ENCODE measurements at places on chromosomes 13 and 19.
A peak's percentile ranks its signal among the peaks of the same experiment; 100 is the strongest.

GRCh38 chr19:35039881-35040825 lies 1.4 kb upstream of the HPN start:
- ATAC-seq = no peak

DNA sequence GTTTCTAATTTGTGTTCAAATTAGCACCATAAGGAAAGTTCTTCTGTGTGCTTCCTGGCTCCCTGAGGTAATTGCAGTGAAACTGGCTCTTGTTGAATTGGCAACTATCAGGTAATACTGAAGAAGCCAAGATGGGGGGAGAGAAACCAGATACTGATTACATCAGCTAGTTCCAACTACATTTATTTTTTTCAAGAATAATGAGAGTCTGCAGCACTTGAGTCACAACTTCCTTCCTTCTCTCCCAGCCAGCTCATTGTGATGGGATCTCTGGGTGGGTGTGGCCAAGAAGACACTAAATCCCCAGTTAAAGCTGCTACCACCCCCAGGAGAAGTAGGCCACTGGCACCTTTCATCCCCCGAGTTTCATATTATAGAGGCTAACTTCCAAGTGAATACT lies 100.7 kb upstream of the RXFP2 start:
- peak; percentile 82 for ATAC-seq

DNA sequence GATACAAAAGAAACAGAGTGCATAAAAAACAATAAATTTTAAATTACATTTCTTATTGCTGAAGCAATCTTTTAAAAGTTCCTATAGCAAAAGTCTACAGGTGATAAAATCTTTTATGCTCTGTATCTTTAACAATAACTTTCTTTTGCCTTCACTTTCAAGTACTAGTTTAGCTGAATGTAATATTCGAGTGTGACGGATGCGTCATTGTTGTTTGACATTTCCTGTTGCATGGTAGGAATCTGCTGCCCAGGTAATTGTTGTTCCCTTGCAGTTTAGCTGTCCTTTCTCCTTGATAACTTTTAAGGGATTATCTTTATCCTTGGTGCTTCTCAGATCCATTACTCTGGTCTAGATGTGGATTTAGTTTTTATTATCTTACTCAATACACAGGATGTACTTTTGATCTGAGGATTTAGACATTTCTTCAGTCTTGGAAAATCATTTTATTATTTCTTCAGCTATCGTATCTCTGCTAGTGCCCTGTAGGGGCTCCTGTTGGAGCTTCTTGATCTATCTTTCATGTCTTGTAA lies 2.1 kb upstream of the CPB2 start:
- ATAC-seq = no peak

DNA sequence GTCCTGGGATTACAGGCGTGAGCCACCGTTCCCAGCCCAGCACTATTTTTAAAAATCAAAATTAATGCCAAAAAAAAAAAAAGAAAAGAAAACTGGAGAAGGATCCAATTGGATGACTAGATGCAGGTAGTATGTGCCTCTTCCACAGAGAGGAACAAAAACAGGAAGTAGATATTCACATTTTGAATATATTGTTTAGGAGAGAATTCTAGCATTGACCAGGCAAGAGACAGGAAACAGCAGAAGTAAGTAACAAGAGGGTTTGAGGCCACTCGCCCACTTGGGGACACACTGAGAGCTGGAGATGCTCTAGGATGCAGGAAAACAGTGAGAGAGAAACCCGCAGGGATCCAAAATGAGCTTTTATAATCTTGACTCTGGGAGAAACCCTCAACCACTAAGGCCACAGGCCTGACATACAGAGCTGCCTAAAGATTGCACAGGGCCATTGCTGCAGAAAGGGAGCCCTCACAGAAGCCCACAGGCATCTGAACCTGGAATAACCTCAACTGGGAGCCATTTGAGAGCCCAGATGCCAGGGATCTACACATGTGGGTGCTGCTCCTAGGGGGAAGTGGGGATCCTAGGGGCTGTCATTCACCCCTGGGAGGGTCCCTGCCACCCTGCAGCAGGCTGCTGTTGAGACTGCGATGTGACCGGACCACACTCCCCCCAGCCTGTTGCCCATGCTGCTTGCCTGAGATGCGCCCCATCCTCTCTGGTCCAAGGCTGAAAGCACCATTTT lies 28.2 kb downstream of the IGFL2 start:
- ATAC-seq = no peak

- ATAC-seq = peak; percentile 35
These were observed 207.8 kb downstream of the DCLK1 start for GRCh38 chr13:35923347-35923746.

- ATAC-seq = no peak
These were observed 621.2 kb upstream of the SPRY2 start for GRCh38 chr13:80962173-80962572.

- ATAC-seq = no peak
These were observed 5.8 kb downstream of the DAZAP1 start for GRCh38 chr19:1412995-1413800.

DNA sequence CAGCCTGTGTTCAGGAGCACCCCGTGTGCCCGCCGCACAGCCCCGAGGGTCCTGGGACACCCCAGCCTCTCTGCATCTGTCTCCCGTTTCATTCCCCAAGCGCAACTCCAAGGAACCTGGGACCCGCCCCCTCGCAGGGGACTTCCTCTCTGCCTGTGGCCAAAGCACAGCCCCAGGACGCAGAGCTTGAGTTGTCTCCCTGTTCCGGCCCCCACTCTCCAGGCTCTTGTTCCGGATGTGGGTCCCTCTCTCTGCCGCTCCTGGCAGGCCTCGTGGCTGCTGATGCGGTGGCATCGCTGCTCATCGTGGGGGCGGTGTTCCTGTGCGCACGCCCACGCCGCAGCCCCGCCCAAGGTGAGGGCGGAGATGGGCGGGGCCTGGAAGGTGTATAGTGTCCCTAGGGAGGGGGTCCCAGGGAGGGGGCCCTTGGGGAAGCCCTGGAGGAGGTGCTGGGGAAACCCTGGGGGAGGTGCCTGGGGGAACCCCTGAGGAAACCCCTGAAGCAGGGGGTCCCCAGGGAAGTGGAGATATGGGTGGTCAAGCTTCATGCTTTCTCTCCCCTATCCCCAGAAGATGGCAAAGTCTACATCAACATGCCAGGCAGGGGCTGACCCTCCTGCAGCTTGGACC lies 1.3 kb downstream of the HCST start:
- peak; percentile 36 for ATAC-seq

- peak; percentile 91 for ATAC-seq
These were observed 67.3 kb downstream of the DOCK9 start for GRCh38 chr13:98910501-98910951.

DNA sequence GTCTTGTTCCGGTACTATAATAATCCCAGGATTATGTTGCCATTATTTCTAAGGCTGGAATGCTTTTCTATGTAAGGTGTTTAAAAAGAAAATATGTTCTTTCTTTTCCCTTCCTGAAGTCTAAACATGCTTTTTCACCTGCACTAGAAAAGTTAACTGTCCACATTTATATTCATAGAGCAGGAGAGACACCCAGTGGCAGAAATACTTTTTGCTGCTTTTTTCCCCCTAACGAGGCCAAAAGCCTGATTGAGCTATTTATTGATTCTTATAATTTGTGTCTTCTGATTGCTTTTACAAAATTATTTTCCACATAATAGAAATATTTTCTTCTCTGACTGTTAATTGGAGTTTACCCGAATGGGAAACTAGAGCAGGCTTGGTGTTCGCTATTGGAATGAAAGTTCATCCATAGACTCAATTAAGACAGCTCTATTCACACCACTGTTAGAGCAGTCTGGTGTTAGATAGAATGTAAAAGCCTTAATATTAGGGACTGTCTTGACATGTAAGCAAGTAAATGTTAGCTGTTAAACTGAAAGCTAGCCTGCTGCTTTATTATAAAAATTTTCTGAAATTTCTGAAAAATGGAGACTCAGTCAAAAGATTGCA lies 15.8 kb downstream of the GPR180 start:
- ATAC-seq = no peak

DNA sequence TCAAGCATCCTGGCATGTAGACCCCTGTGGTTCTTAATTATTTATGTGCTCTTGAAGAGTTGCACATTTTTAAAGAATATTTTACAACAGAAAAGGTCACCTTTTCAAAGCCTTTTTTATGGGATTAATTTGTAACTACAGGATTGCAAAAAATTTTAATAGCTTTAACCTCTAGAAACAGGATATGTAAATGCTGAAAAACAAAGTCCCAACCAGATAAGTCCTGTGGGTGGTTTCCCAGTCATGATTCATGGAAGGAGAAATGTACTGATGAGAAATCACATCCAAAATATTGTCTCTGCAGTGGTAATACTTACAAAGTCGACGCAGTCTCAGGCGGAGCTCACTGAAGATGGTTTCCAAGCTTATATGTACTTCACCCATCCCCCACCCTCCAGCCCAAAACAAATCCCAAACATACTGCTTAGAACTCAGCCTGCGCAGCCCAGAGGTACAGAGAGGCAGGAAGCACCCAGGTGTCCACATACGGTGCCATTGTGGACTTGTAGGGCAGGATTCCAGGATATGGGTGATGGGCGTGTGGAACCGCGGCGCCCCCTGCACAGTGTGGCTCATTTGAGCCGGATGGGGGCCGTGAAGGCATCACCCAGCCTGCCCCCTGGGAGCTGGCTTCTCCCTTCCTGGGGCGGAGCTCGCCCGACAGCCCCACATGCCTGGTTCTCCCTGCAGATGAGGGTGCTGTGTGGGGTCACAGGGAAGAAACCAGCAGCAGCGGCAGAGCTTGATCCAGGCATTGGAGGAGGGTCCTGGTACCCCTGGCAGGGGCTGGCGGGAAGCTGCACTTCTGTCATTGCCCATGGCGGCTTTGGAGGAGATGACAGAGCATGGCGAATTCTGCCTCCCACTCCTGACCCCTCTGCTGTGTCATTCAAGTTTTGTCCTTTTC lies 101.2 kb downstream of the ATP11A start:
- no peak for ATAC-seq

DNA sequence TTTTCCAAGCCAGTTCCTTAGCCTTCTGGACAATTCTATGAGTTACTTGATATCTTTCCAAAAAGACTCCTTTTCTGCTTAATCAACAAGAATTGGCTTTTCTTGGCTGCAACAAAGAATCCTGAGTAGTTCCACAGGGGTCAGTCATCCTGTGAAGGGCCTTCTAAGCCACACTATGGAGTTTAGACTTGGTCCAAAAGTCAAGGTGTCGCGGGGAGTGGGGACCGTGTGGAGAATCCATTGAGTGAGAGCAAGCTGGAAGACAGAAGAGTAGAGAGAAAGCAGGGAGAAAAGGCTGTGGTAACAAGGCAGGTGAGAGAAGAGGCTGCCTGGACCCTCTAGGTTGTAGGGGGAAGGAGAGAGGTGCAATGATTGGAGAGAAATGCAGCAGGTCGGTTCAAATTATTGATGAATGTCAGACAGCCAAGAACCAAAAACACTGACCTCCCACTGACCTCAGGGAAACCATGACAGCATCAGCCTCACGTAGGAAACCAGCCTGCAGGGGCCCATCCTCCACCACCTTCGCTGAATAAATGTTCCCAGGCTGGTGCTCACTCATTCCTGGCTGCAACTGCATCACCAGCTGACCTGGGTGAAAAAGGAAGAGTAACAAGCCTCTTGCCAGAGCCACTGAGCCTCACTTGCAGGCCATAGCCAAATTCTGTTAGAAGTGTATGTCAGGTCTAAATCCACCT lies 7.1 kb upstream of the IFT88 start:
- no peak for ATAC-seq

DNA sequence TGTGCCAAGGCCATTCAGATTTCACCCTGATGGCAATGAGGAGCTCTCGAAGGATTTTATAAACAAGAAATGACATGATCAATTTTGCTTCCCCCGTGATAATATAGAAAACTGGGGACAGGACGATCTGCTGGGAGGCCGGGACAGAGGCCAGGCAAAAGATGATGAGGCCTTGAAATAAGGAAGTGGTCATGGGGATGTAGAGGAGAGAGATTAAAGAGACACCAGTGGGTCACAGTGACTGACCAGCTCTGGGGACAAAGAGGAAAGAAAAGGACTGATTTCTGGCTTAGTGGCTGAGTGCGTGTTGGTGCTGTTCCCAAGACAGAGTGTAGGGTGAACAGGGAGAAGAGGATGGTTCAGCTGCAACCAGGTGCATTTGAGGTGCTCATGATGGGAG lies 68.7 kb upstream of the FLT1 start:
- no peak for ATAC-seq

- peak; percentile 11 for ATAC-seq
These were observed 5.5 kb upstream of the LILRA6 start for GRCh38 chr19:54248016-54248601.

- no peak for ATAC-seq
These were observed 1.6 kb downstream of the LMNB2 start for GRCh38 chr19:2454962-2455850.

DNA sequence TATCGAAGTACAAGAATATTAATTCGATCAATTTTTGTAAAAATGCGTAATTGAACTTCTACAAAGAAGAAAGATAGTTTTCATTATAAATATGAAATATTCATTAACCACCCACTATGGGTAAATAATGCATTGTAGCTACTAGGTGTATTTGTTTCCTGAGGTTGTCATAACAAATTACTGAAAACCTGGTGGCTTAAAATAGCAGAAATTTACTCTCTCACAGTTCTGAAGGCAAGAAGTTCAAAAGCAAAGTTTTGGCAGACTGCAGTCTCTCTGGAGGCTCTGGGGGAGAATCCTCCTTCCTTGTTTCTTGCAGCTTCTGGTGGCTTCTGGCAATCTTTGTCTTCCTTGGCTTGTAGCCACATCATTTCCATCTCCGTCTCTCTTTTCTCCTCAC lies 99.2 kb upstream of the MIR17HG start:
- ATAC-seq = no peak

DNA sequence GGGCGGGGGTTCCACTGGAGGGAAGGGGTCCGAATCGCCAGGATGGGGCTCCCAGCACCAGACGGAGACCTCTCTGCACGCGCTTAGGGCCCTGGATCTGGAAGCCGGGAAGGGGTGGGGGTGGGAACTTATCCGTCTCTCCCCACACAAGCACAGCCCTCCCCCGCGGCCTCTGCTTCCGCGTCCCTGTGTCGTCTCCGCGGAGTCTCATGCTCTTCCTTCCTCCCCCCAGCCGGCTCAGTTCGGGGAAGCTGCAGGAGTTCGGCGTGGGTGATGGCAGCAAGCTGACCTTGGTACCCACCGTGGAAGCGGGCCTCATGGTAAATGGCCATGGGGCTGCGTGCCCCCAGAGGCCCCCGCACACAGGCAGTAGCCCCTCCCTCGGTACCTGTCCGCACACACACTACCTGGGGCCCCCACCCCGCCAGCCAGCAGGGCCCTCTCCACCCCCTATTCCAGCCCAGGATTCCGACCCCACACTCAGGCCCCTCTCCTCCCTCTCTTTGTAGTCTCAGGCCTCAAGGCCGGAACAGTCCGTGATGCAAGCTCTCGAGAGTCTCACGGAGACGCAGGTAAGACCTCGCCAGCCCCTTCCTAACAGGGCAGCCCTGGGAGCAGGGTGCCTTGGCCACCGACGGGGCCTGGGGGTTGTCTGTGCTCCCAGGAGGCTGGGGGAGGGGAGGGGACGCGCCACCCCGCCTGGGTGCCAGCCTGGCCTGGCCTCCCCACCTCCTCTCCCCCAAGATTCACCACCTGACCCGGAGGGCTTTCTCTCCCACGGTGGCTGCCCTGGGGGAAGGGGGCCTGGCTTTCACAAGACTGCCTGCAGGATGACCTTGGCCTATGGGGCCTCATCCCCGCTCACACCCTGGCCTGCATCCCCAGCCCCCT lies 3.2 kb downstream of the MIDN start:
- no peak for ATAC-seq

GRCh38 chr19:6259312-6259861 lies 20.4 kb downstream of the MLLT1 start:
- ATAC-seq = no peak

- no peak for ATAC-seq
These were observed at the start of gene GPR12 for GRCh38 chr13:26759907-26760831. Gene GPR12, minus strand, starts transcription at chr13:26760786. Its CDS starts 959 bp downstream, at chr13:26759827.
